AG04450 (cell line): ENCODE measurements at places on chromosomes 7 and 10.

GRCh38 chr7:151115121-151115835 lies 29.0 kb downstream of the AGAP3 start:
- no peak for DNase-seq

- no peak for DNase-seq
Observed at GRCh38 chr10:11140963-11141362, 123.3 kb downstream of the CELF2 start.

DNA sequence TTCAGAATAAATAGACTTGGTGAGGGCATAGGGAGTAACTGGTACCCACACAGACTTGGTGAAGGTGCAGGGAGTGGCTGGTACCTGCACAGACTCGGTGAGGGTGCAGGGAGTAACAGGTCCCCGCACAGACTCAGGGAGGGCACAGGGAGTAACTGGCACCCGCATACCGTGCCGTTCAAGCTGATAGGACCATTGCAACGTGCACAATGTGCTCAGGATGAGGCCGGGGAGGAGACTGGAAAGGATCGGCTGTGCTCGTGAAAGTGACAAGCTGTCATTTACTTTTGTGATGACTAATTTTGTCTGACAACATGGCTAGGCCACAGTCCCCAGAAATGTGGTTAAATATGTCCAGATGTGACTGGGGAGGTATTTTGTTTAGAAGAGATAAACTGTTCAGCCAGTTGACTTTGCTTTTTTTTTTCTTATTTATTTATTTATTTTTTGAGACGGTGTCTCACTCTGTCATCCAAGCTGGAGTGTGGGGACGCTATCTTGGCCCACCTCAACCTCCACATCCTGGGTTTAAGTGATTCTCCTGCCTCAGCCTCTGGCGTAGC lies 76.2 kb upstream of the NMT2 start:
- DNase-seq: no peak

- DNase-seq: no peak
Observed at GRCh38 chr10:131897297-131897899, 3.4 kb upstream of the PPP2R2D start.

- no peak for DNase-seq
Observed at GRCh38 chr10:61188101-61188500, 244.1 kb upstream of the RHOBTB1 start.

DNA sequence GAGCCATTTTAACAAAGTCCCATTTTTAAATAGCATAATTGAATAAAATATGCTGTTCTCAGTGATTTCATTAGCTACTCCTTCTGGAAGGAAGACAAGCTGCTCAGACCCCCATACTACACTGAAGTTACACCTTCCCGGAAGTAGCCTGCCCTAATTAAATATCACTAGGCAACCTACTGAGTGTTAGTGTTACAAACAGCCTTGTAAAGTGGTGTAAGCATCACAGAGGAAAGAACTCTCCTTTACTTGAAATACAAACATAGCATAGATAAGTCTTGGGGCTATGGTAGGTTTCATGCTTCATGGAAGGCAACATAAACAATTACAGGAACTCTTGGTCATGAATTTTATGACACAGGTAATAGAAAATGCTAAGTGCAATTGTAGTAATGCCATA lies 43.4 kb upstream of the PTN start:
- no peak for DNase-seq

- DNase-seq: no peak
Observed at GRCh38 chr7:117047496-117047895, 94.2 kb downstream of the ST7 start.

DNA sequence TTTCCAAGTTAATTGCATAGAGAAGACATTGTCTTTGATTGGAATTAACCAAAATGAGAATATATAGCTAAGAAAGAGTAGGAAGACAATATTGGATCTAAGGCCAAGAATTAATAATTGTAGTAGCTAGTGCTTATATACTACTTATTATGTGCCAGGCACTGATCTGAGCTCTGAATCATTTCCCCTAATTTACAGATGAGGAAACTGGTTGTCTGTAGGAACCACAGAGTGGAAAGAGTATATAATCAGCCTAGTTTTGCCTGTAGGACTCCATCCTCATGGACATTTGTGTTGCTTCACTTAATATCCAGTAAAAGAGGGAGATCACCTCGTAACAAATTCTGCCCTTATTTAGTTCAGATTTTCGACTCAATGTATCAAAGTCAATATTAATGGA lies 127.9 kb downstream of the ARID5B start:
- DNase-seq: no peak

DNA sequence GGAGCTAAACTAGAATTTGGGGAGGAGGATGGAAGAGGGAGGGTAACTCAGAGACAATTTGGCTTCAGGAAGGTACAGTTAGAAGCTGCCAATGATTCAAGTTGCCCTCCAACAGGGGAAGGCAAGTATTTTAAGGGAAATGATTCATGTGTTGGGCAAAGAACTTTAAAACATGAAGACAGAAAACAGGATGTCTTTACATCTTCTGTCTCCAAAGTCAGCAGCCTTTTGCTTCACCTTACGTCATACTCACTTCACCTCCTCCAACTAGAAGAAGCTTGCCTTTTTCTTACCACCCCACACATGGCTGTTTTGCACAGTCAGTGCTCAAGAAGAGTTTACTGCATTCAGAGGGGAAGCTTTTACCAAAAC lies 36.1 kb downstream of the PPP1R3C start:
- no peak for DNase-seq

DNA sequence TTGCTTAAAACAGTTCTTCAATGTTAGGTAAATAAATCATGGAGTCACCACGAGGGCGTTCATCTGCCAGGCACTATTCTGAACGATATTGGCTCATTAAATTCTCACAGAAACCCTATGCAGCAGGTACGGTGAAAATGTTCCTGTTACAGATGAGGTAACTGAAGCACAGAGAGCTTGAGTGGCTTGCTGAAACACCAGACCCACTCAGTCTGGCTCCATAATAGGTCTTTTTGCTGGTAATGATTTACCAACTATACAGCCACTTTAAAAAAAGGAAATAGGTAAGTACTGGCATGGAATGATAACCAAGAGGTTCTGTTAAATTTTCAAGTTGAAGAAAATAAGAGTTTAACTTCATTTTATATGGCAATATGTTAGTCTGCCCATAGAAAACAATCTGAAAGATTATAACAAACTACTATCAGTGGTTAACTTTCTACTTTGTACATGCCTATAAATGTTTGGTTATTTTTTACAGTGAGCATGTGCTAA lies 1.3 kb upstream of the TM9SF3 start:
- no peak for DNase-seq

DNA sequence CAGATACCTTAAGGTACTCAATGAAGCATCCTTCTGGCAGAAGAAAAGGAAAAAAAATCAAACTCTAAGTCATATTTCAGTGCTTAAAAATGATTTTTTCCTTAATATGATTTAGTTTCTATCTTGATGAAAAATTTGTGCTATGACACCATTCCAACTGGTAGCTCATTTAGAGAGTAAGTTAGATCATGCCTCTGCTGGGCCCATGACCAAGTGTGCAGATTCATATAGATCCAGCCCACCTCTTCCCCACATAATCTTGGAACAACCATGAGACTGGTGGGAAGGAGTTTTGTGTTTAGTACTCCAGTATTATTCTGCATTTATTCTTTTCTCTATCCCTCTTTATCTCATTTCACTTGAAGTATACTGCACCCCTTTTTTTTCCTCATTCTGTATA lies 908.3 kb downstream of the KCNMA1 start:
- no peak for DNase-seq

DNA sequence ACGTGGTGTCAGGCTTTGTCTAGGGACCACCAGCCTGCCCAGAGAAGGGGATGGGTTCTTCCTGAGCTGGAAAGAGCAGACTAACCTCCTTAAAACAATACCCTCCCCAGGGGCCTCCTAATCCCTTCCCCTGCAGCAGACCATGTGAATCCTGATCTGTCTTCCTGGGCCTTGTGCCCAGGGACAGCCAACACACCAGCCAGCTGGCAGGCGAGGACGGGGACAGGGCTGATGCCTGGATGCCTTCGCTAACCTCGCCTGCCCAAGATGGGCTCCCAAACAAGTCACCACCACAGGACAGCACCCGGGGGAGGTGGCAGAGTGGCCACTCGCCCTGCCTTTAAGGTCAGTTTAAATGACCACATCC lies 17.6 kb downstream of the PODXL start:
- no peak for DNase-seq

DNA sequence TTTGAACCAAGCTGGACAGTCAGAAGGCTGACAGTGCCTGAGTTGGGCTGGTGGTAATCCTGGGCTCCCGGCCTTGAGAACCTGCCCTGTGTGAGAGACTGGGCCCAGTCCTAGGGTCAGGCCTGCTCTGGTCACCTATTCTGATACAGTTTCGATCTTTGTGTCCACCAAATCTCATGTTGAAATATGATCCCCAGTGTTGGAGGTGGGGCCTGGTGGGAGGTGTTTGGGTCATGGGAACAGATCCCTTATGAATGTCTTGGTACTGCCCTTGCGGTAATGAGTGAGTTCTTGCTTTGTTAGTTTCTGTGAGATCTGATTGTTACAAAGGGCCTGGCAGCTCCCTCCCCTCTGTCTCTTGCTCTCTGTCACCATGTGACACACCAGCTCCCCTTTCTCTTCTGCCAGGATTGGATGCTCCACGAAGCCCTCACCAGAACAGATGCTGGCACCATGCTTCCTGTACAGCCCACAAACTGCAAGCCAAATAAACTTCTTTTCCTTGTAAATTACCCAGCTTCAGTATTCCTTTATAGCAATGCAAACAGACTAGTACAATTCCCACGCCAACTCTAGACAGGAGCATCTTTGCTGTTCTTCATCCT lies 111.8 kb upstream of the ZNF438 start:
- no peak for DNase-seq

DNA sequence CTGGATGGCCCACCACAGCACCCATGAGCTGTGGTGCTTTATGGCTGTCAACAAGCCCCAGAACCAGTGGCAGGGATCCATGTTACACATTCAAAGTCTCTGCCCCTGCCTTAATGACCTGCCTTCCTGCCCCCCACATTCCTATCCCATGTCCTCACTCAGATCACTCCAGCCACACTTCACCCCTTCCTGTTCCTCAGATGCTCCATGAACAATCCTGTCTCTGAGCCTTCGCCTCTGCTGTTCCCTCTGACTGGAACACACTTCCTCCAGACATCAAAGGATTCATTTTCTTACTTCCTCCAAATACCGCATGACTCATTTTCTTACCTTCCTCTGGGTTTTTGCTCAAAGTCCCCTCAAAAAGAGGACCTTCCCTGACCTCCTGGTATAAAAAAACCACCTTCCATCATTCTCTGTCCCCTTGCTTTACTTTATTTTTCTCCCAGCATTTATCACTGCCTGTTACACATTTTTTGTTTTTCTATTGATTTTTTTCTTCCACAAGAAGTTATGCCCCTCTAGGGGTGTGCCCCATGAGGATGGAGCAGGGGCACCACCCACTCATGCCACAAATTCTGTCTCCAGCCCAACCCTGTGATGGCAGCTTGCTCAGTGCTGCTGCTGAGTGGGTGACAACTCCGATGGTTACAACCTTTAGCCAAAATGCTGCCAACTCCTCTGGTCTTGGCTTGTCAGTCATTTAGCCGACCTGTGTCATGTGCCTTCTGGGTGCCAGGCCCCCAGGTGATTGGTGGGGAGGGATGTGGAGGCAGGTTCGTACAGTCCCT lies 18.2 kb downstream of the COL13A1 start:
- no peak for DNase-seq

- no peak for DNase-seq
Observed at GRCh38 chr7:96855139-96855538, 145.5 kb upstream of the SEM1 start.

GRCh38 chr7:76231071-76231470 lies 29.4 kb downstream of the SRRM3 start:
- DNase-seq: no peak

DNA sequence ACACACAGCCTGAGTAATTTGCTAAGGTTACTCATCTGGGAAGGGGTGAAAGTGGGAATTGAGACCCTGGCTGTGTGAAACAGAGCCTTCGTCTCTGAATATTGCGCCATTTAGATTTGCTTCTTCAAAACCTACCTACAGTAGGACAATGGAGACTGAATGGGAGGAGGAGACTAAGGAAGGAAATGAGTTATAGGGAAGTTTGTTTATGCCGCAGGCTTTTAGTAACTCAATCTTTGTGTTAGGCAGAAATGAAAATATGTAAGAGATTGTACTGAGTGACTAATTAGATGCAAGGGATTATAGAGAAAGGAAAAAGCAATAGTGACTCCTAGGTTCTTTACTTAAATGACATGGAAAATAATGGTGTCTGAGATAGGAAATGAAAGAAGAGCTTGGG lies 80.2 kb downstream of the KCND2 start:
- DNase-seq: no peak

DNA sequence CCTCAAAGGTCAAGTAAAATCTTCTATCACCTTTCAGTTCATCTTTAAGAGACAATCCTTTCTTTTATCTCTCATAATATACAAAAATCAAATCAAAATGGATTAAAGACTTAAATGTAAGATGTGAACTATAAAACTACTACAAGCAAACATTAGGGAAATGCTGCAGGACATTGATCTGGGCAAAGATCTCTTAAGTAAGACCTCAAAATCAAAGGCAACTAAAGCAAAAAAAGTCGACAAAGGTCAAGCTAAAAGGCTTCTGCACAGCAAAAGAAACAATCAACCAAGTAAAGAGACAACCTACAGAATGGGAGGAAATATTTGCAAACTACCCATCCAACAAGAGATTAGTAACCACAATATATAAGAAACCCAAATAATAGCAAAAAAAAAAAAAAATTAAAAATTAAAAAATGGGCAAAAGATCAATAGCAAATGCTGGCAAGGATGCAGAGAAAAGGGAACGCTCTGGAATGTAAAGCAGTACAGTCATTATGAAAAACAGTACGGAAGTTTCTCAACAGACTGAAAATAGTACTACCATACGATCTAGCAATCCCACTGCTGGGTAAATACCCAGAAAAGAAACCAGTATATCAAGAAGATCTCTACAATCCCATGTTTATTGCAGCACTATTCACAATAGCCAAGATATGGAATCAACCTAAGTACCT lies 41.7 kb downstream of the TNPO3 start:
- DNase-seq: no peak

GRCh38 chr7:22791204-22792158 lies 31.2 kb downstream of the TOMM7 start:
- DNase-seq: no peak

GRCh38 chr7:94700926-94701554 lies 45.1 kb upstream of the SGCE start:
- DNase-seq: no peak

- DNase-seq: no peak
Observed at GRCh38 chr10:68208424-68209042, 23.4 kb downstream of the ATOH7 start.

- peak; percentile 77 for DNase-seq
Observed at GRCh38 chr7:139680676-139681462, 96.9 kb downstream of the HIPK2 start.

DNA sequence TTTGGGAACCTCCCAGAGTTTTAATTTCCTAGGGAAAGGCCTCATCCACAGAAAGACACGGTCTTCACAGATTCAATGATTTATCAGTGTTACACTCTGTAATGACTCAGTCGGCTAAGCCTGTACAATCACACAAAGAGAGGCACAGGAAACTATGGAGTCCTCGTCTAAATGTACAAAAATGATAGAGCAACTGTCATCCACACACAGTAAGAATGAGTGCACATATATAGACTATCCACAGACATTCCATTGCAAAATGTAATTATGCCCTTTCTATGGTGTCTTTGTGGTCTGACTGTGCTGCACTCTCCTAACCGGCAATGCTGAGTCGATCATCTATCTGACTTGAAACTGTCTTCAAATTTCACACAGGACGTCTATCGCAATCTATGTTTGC lies 3.5 kb upstream of the NAMPT start:
- DNase-seq: no peak

- no peak for DNase-seq
Observed at GRCh38 chr10:124619195-124619594, 125.0 kb downstream of the FAM53B start.

GRCh38 chr10:48533951-48534720 lies 70.7 kb downstream of the ARHGAP22 start:
- no peak for DNase-seq
